ENCODE measurements at places on chromosomes 12 and 14.

GRCh38 chr14:105493921-105494605 is 3.0 kb downstream of the TEDC1 start:
- DNase-seq = no peak

GRCh38 chr14:95204705-95205104 is 47.4 kb upstream of the DICER1 start:
- DNase-seq = peak; percentile 65

GRCh38 chr14:60723116-60723906 is 840 bp downstream of the SIX4 start:
- DNase-seq = peak; percentile 67

DNA sequence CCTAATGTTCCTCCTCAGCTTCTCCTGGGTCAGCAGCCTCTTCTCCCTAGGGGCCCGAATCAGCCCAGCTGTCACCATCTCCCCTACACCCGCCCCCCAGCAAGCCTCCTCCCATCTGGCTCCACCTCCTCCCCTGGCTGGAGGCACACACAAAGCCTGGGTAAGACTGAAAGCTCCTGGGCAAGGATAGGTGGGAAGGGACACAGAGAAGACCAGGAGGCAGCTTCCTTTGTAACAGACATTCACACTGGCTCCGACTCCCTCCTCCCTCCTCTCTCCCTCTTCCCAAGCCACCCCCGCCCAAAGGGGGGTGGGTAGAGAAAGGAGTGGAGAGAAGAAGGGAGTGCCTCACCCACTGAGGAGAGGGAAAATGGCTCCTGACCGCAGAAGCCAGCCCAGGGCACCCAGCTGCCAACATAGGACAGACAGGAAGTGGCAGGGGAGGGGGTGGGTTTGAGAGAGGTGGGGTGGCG is 4.0 kb downstream of the CHD4 start:
- DNase-seq = no peak

DNA sequence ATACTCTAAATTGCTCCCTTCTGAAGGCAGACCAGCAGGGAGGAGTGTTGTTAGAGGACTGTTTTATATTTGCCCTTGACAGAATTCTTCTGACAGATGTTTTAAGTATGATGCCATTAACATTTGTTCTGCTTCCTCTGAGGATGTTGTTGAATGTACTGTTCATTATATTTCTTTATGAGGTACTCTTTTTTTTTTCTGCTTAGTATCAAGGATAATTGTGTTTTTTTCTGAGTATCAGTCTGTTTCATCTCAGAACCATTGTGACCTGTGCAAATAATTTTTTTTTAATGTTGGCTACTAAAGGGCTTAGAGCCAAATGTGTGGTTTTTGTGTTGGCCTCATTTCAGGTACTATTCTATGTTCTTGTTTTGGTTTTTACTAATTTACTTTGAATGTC is 10.6 kb downstream of the METAP2 start:
- no peak for DNase-seq

DNA sequence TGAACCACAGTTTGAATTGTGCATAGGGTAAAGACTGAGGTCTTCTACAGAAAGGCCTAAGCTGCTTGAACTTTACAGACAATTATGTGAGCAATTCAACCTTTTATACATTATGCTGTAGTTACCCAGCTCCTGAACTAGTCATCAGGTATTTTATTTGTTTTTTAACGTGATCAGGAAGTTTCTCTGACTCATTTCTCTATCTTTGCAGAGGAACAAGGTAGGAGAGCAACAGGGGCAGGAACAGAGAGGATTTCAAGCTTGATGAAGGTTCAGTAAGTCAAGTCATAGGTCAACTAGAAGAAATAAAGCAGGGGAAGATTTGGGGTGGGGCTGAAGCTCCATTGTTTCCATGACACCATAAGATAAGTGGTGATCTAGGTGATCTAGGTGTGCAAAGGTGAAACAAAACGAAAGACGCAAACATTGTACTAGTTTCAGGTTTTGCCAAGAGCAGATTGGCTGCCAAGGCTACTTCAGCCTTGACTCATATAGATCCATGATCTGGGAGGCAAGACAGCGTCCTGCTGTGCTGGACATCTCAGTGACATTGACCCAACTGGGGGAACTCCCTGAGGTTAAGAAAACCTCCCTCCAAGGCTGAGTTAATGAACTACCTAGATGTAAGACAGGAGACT is 198.1 kb downstream of the DAD1 start:
- no peak for DNase-seq

- no peak for DNase-seq
Observed at GRCh38 chr14:37253905-37254304, 56.2 kb downstream of the MIPOL1 start.

DNA sequence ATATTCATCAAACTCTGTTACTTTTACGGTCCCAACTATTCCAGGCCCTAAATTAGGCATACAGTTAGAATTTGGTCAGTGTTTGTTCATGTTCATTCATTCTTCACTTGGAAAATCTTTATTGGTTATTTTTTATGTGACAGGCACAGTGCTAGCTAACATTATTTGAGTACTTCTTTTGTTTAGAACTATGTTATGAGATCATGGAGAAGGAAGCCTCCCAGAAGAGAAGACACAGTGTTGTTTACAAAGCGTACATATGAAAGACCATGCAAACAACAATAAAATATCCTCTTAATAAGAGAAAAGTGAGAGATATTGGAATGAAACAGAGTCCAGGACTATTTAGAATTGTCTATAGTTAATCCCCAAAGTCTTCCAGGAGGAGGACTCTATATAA is 399.2 kb downstream of the LRIG3 start:
- DNase-seq = no peak

GRCh38 chr14:21075719-21076437 is 5.8 kb downstream of the ARHGEF40 start:
- DNase-seq = no peak

DNA sequence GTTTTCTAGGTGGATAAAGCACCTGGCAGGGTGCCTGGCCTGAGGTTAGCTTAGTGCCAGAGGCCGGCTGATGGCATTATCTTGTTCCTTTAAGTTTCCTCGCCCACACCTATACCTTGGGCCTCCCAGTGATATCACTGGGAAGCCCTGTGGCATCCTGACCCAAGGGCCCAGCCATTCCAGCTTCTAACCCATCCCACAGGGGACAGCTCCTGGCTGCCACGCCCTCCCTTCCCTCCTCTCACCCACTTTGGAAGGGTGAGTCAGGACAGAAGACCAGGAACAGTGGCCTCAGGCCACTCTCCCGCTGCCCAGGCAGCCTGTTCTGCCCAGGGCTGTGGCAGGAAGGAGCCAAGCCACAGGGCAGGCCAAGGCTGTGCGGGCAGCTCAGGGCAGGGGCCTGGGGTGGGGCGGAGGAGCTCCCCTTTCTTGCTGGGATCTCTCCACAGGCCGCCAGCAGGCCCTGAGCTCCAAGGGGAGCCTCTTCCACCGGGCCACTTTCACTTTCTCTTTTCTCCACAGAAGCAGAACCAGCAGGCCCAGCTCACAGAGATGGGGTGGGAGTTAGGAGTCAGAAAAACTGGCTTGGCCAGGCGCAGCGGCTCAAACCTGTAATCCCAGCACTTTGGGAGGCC is 75.1 kb downstream of the IRF2BPL start:
- DNase-seq = no peak

- no peak for DNase-seq
Observed at GRCh38 chr12:27971606-27972005, 927 bp downstream of the PTHLH start.

- no peak for DNase-seq
Observed at GRCh38 chr12:29610473-29611170, 113.1 kb upstream of the OVCH1 start.

- DNase-seq = no peak
Observed at GRCh38 chr14:48693793-48694192, 892.4 kb downstream of the RPS29 start.

DNA sequence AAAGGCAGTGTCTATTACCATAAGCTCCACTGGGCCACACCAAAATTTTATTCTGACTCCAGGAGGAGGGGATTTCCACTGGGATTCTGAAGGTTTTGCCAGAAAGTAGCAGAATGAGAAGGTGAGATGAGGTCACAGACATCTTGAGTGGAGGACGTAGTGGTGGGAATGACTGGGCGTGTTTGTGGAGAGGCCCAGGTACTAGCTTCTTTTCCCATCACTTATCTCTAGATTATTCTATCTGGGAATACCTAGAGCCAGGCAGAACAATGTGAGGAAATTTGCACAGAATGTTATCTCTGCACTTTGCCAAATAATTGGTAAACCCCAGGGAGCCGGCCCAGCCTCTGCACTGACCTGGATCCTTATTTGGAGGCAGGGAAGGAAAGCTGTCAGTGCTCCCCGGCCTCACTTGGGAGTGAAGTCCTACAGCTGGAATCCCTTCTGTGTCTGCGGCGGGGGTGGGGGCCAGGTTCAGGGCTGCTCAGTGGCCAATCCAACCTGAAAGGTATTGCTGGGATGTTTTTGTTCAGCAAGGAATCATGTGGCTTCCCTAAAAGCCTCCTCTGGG is 129.4 kb downstream of the C12orf75 start:
- no peak for DNase-seq

DNA sequence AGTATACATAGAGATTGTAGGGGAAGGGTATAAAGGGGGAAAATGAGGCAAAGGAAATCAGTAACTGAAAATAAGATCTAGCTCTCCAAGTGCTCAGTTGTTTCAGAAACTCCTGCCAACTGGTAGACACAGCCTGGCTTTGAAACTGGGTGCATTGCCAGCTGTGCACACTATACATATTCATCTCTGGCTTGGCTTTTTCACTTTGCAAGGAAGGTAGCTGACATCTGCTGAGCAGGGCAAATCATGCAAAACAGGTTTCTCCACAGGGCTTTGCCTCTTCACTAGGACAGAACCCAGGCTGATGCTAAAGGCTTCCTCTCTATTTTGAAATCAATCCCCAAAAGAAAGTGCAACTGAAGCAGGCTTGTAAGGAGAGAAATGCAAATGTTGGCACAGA is 101.5 kb downstream of the HELB start:
- peak; percentile 18 for DNase-seq

DNA sequence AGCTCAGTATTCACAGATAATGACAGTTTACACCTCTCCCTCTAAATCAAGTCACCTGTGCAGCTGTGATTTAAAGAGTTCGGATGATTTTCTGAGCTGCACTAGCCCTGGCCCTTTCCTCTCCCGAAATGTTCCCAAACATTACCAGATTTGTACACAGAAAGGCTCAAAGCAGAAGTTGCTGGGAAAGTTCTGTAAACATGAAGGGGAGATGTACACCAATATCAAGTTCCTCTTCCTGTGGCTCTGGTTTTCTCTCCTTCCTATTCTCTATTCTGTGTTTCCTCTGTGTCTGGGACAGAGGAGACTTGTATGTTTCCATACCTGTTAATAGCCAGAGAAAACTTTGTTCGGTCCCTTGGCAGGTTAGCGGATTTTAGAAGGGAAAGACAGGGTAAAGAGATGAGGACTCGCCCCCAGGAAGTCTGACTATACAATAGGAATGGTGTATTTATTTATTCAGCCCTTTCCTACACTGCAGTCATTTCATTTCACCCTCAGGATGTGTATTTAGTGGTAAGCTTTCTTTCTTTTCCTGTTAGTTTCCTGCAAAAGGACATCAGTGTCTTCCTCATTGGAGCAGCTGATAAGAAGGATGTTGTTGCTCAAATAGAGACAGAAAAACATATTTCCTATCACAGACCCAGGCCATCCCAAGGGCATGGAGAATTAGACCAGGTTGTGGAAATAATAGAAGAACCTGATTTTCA is 7.6 kb upstream of the NUMB start:
- DNase-seq = no peak

- no peak for DNase-seq
Observed at GRCh38 chr14:49986343-49987014, 93.6 kb downstream of the ARF6 start.

DNA sequence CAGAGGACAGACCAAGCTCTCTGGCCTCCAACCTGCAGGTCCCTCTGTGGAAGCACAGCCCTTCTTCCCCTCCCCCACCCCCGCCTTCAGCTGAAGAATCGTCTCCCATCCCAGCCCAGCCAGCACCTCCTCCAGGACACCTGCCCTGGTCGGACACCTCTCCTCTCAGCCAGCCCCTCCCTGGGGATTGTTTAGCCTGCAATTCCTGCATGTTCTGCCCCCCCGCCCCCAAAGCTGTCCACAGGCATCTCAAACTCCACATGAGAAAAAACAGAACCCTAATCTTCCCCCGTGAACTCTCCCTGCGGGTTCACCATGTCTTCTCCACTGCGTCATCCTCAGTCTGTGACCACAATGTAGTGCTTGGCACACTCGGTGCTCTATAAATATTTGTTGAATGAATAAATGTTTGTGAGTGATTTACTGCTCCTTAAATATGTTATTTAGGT is 24.1 kb downstream of the PRIMA1 start:
- DNase-seq = no peak

DNA sequence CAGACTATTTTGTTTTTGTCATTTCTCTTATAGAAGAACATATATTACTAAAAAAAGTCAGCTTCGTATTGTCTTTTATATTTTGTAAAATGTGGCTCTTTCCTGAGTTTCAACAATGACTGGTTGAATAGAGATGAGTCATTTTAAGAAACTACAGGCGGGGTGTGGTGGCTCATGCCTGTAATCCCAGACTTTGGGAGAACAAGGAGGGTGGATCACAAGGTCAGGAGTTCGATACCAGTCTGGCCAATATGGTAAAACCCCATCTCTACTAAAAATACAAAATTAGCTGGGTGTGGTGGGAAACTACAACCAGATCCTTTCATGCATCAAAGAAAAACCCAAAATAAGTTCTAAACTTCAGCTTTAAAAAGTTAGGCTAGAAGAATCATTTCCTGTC is 28.8 kb downstream of the HECTD4 start:
- no peak for DNase-seq

DNA sequence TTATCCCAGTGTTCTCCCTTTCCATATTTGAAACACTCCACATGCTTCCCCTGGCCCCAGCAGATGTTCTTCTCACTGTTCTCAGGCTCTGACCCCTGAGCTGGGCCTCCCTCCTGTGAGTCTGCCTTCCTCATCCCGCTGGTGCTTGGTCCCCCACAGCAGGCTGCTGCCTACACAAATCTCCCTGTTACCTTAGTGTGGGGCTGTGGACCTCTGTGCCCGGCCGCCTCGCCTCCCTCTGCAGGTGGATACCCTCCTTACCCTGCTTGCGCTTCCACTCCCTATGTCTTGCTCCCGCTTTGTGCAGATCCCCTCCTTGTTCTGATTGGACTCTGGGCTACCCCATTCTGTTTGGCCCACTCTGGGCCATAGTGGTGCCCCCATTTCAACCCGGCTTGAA is 6.9 kb downstream of the DERA start:
- no peak for DNase-seq

- no peak for DNase-seq
Observed at GRCh38 chr14:96959992-96960391, 162.8 kb downstream of the VRK1 start.

GRCh38 chr14:74429991-74430390 is 4.0 kb upstream of the SYNDIG1L start:
- no peak for DNase-seq

GRCh38 chr12:105706973-105707334 is 376.5 kb downstream of the C12orf75 start:
- no peak for DNase-seq

DNA sequence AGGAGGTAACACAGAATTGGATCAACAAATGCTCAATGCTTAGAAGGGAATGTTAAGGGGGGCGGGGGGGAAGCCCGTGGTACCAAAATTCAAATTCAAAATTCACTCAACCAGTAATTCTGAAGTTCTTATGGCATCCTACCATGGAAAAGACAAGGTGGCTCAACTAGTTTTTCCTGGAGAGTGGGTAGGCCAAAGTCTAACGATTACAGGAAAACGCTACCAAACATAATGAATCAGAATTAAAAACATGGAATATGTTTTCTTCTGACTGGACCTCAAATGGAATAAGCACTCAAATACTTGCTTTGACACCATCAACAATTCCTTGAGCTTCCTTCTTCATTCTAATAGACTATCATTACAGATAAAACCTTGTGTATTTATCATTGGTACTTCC is 2.3 kb downstream of the NACA start:
- no peak for DNase-seq

Data from NCI-H1092 treated with DMSO at 0.1 percent for 48 hours (cell line).